ENCODE measurements at places on chromosomes 11 and 22.

DNA sequence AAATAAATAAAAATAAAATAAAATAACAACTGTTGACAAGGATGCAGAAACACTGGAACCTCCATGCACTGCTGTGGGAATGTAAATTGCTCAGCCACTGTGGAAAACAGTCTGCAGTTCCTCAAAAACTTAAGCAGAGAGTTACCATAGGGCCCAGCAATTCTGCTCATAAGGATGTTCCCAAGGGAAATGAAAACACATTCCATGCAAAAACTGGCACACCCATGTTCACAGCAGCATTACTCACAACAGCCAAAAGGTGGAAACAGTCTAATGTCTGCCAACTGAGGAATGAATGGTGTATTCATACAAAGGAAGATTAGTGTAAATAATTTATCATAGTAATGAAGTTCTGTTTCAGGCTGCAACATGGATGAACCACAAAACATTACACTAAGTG, 3.2 kb upstream of the KRTAP5-10 start:
- DNase-seq = no peak

GRCh38 chr11:130671801-130672700, 223.6 kb downstream of the ADAMTS15 start:
- DNase-seq = no peak

DNA sequence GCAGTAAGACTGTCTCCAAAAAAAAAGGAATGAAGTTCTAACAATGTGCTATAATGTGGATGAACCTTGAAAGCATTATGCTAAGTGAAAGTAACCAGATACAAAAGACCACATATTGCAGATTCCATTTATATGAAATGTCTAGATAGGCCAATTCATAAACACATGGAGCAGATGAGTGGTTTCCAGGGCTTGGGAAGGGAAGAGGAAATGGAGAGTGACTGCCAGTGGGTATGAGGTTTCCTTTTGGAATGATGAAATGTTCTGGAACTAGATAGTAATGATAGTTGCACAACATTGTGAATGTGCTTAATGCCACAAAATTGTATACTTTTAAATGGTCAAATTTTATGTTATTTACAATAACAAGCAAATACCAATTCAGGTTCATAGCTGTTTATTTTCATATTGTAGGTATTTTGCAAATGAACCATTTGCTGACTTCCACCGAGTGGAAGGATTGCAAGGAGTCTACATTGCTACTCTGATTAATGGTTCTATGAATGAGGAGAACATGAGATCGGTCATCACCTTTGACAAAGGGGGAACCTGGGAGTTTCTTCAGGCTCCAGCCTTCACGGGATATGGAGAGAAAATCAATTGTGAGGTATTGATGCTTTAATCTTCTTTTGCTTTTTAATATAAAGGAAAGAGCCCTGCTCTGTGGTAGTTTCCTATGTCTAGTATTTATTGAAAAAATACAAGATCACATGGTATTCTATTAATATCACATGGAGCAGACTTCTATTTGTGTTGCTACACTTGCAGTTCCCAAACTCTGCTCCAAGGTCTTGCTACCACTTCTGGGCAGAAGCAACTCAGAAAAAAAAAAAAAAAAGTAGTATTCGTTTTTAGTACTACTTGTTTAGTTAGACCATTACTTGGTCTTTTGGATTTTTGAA, 67.7 kb upstream of the SORL1-AS1 start:
- no peak for DNase-seq

DNA sequence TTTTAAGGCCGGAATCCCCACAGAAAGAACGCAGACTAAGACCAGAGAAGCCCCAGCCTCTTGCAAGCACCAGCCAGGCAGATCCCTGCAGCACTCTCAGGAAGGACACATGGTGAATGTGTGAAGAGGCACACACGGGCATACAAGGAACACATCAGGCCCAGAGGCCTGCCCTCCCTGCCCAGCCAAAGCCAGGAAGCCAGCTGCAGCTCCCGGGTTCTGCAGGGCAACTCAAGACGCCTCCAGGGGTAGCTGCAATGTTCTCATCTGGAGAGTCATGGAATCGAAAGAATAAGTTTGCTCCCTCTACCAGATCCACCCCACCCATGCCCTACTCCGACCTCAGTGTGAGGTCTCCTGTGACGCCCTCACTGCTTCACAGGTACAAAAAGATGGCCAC, 2.3 kb downstream of the DGCR2 start:
- no peak for DNase-seq

DNA sequence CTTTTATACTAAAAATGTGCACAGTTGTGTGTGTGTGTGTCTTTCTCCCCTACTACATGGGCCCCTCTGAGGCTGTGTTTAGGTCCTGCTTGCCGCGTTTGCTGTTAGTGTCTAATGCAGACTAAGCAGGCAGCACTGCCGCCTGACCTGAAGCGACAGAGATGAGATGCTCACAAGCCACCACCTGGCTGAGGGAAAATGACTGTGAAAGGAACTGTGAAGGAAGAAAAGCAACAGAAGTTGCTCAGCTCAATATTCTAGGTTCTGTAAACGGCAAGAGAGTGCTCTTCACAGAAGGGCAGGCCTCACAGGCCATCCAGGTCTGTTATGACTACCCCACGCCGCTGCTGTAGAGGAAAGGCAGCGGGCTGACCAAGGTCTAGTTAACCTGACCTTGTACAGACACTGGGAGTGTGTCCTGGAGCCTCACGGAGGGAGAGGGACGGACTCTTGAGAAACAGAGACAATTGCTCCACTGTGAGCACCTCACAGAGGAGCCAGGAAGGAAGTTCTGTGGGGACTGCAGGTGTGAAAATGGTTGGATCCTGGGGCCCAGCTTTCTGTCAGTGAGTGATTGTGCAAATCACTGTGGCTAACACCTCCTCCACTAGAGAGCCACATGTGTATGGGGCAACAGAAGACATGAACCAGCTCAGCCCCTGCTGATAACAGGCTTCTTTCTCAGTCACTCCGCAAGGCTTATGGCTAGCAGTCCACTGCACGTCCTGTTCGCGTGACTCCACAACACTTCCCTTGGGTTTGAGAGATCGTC, 31.3 kb upstream of the YPEL1 start:
- peak; percentile 29 for DNase-seq

DNA sequence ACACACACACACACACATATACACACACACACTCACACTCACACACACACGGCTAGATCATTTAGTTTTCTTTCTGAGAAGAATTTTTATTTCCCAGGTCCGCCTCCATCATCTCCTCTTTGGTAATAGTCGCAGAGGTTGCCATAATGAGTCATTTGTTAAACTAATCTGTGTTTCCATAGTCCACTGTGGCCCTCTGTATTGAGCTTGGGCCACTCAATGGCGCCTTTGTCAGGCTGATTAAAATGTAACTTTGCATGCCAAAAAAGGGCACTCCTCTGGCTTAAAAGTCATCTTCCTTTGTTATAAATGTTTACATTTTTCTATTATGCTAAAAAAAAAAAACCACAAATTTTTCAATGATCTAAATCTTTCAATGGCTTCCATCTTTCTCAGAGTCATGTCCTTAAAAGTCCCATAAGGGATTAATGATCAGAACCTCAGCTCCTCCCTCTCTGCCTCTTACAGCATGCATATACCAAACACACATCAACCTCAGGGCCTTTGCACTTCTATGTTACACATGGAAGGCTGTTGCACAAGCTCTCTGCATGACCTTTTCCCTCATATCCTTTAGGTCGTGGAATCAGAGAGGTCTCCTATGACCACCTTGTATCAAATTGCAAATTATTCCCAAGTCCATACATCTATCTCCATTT, 35.3 kb downstream of the EHF start:
- no peak for DNase-seq

DNA sequence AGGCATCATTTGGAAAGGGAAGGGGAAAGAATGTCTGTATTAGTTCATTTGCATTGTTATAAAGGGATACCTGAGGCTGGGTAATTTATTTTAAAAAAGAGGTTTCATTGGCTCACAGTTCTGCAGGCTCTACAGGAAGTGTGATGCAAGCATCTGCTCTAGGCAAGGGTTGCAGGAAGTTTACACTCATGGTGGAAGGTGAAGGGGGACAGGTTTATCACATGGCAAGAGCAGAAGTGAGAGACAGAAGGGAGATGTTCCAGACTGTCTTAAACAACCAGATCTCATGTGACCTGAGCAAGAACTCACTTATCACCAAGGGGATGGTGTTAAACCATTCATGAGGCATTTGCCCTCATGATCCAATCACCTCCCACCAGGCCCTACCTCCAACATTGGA, 90.6 kb downstream of the CCDC83 start:
- DNase-seq = no peak

- no peak for DNase-seq
These were observed 19.4 kb downstream of the RNF185 start for GRCh38 chr22:31179345-31179744.

- DNase-seq = no peak
These were observed 44.4 kb downstream of the MOB2 start for GRCh38 chr11:1442163-1442562.

DNA sequence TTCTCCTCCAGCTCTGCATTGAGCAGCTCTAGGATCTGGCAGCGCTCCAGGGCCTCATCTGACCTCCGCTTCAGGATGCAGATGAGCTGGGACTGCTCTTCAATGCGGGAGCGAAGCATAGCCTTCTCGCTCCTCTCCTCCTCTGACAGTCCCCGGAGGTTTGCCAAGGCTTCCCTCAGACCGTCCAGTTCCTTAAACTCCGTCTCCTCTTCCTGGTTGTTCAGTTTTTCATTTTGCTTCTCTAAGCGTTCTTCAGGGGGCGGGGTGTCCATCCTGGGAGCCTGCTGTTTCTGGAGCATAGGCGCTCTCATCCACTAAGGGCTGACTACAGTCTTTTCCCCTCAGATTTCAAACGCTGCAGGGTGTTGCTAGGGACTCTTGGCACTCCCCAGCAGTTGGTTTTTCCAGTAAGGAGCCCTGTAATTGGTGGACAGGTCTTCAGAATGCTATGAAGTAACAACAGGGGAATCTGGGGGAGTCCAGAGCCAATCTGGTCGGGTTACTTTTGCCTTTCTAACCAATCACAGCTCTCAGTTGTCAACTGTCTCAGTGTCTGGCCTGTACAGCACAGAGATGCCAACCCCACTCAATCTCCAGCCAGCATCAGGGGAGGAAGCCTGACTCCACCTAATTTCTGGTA, at the start of gene CCDC89:
TSS of gene CCDC89 (minus strand) at position 376 of the 640 bp plus-strand sequence. CDS start at position 311, 65 bp downstream.
- DNase-seq = no peak

DNA sequence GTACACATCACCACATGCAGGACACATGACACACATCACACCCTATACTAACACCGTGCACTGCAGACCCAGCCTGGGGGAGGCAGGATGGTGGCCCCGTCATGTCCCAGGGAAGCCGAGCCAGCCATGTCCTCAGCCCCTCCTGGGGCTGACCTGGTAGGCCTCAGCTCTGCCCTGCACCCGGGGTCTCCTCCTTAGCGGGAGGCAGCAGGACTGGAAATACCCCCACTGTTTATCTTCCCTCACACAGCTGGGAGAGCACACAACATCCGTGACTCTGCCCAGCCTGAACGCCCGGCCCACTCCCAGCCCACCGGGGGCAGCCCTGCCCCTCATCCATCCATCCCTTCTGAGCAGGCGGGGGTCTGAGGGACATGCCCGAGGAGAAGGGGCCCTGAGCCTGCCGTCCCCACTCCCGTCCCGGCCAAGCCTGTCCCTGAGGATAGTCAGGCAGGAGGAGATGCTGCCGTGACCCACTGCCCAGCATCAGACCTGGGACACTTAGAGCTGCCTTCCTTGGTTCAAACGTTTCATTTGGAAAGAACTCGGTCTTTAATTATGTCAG, 945.0 kb downstream of the BRD1 start:
- no peak for DNase-seq

DNA sequence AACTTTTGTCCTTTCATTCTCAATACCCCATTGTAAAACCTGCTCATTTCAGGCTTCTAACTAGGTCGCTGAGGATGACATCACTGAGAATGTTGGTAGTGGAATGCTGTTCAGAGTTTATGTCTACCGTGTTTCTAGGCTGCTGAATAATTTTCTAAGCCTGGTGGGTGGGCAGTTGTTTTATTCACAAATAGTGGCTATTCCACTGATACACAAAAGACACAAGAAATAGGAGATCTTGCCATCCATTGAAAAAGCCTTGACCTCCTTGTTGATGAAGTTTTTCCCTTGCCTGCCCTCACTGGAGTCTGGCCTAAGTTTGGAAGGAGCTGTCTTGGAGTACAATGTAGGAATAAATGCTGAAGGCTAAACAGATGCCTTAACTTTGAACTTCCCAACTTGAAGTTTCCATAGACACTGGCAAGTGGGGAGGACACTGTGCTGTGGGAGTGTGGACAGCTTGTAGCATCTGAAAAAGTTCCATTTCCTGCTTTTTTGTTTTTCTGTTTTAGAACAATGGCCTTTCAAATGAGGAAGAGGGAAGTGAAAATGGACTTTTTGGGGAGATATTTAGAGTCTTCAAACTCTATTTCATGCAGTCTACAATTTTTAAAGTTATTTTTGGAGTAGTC, 59.2 kb downstream of the TRIM44 start:
- DNase-seq = no peak

GRCh38 chr11:91230647-91231046, 994.0 kb upstream of the FAT3 start:
- no peak for DNase-seq

DNA sequence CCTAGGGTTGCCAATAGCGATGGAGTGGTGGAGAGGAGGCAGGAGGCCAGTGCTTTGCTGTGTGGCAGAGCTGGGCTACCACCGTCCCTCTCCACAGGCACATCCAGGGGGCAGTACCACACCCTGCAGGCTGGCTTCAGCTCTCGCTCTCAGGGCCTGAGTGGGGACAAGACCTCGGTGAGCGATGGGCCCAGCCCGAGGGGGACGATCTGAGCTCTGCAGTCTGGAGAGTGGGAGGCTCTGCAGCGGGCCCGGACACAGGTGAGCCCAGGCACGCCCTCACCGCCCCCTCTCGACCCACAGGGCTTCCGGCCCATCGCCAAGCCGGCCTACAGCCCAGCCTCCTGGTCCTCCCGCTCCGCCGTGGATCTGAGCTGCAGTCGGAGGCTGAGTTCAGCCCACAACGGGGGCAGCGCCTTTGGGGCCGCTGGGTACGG, 2.5 kb downstream of the PKP3 start:
- peak; percentile 62 for DNase-seq

DNA sequence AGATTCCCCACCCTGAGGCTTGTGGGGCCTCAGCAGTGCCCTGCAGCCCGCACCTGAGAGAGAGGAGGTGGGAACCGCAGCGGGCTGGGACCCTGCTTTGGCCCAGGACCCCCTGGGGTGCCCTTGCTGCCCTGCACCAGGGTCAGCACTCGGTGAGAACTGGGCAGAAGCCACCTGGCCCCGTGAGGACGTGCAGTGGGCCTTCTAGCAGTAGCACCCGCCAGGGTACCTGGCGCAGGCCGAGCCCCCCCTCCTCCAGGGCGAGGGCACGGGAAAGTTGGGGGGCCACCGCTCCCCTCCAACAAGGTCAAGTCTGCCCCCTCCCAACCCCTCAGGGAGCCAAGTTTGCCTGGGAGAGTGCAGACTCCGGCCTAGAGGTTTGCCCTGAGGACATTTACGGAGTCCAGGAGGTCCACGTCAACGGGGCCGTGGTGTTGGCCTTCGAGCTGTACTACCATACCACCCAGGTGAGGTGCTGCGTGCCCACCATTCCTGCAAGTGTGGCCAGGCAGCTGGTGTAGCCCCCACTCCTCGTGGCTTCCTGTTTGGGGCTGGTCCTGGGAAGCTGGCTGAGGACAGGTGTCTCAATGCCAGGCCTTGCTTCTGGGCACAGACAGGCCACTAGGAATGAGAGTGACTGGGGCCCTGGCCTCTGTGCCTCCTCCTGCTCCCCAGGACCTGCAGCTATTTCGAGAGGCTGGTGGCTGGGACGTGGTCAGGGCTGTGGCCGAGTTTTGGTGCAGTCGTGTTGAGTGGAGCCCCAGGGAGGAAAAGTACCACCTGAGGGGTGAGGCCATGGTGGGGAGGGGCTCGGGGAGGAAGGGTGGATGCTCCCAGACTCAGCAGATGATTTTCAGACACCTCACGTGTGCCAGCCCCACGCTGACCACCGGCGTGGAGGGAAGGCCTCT, 3.5 kb downstream of the PGGHG start:
- no peak for DNase-seq

Measured in hematopoietic multipotent progenitor cell treated with erythropoietin and hydrocortisone succinate and interleukin-3 and kit ligand, for 6 days (in vitro differentiated cells).